Kidney capillary endothelial cell (primary cell): ENCODE measurements at places on chromosomes 3 and 15.

DNA sequence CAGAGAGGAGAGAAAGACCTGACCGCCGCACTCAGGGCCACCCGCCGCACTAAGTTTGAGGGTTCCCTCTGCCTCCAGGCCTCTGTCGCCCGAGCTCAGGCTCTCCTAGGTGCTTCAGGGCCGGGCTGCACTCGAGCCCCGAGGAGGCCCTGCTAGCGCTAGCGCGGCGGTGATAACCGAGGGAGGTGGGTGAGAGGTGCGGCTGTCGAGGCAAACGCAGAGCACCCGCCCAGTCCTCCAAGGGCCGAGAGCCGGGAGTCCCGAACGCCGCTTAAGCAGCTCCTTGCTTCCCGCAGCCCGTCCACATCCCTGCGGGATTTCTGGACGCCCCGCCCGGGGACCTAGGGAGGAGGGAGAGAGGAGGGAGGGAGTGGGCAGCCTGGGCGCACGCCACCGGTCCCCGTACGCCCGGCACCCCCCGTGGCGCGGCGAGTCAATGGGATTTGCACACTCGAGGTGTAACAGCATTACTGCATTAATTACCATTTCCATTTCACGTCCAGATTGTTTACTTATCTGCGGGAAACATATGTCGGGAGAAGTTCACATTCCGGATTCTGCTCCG lies 6.8 kb downstream of the SOX14 start:
- DNase-seq = no peak

GRCh38 chr3:111971533-111972130 lies 7.2 kb upstream of the ABHD10 start:
- no peak for DNase-seq

DNA sequence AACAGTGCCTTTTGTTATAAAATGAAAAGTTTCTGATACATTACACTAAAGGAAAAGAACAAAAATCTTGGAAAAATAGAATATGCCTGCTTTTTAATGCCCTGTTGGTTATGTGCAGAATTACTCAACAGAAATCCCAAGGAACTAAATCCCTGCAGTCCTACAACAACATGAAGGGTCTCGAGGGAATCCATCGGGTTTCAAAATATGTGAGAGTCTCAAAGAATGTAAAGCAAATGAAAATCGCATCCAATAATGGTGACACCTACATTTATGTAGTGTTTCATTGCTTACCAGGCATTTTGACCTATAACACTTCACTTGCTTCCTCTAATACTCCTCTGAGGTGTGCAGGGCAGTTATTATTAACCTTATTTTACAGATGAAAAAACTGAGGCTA lies 411.3 kb downstream of the FOXP1 start:
- no peak for DNase-seq

DNA sequence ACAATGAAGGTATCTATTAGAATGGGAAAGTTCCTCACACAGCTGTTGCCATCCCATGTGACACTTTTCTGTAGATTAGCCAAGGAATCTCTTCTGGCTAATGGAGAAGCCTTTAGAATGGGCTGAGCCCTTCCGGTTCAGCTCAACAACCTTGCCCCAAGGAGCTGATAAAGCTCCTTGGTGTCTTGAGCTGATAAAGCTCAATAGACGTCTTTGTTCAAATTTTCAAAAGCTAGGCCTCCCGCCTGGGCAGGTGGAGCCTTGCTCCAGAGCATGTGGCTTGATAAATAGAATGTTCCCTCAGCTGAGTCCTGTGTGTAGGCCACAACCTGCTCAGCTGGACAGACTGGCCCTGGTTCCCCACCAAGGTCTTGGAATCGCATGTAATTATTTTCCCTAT lies 7.2 kb upstream of the BNIP2 start:
- DNase-seq = no peak

- DNase-seq = no peak
These were observed 64.2 kb upstream of the TIMP4 start for GRCh38 chr3:12222775-12223485.

DNA sequence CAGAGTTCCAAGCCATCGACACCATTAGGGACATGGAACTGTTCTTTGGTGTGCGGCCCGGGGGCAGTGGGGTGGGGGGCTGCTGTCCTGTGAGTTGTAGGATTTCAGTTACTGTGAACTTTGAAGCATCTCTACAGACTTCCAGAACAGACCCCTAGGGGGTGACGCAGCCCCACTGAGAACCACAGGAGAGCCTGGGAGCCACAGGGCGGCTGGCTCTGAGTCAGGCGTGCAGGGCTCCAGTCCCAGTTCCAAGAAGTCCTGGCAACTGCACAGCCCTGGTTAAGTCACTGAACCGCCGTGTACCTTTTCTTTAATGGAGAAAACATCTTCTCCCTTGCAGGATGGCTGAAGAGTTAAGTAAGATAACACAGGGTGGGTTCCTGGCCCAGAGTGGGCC lies 23.5 kb upstream of the LRTM1 start:
- no peak for DNase-seq

DNA sequence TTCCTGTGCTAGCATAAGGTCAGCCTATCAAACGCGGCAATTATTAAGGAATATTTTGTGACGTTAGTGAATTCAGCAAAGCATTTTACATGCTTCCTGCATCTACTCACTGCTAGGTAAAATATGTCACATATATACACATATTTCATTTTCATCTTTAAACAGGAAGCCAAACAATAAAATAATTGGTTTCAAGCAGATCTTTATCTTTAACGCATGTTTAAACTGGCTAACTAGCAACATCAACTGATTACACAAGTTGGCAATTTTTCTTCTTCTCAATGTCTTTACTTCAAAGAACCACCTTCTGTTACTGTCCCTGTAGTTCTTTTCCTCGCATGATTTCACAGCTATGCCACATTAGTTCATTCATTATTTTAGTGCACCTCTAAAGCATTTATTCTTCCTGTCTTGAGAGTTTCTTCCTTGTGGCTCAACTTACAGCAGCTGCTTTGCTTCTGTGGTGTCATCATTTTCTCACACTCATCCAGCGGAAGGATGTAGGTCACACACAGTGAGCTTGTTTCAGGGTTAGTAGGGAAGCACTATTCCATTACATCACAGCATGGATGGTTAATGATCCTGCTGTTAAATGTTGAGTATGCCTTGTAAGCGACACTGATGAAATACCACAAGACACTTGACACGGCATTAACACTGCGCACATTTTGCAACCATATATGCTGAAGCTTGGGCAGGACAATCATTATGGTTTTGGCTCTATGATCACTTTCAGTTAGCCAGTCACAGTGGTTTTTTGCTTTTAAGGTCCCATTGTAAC lies 2.3 kb upstream of the BCHE start:
- DNase-seq = no peak

DNA sequence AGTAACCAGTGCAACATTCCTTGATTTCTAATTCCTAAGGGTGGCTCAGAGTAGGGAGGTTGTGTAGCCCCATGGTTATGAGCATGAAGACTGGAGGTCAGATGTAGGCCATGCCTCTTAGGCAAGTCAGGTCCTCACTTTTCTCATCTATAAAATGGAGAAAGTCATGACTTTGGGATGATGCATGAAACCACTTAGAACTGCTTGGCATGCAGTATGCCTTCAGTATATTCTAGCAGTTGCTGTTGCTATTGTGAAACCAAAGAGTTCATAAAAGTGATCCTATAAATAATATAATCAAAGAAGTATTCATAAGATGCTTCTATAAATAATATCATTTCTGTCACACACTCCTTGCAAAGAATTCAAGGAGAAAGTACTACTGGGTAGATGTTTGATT lies 65.5 kb downstream of the TMEM108 start:
- DNase-seq = no peak

DNA sequence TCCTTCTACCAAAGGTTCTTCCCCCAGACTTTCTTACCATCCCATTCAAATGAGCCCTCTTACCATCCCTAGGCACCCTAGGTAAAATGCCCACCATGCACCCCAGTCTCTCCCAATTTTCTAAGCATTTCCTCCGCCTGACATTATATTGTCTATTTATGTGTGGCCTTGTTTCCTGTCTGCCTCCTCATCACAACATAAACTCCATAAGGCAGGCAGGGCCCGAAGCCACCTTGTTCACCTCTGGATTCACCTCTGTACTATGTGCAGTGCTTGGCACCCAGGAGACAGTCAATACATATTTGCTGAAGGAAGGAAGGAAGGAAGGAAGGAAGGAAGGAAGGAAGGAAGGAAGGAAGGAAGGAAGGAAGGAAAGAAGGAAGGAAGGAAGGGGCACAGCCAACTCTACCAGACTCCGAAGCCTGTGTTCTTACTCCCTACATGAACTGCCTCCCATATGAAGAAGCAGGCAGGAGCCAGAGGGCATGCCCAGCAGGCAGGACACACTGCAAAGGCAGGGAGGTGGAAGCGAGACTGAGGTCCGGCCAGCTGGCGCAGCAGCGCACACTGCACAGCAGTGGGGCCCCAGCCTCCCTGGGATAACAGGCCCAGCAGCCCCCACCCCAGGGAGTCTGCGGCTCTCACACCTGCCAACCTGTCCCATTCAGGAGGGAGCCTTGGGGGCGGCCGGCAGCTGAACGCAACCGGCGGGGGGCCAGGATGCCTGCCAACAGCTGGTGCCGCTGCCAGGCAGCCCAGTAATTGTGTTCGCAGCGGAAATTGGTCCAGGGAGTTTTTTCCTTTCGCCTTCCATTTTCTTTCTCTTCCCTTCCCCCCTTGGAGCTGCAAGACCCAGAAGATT lies 106.0 kb upstream of the LINGO1 start:
- DNase-seq = no peak

GRCh38 chr3:96467639-96468038 lies 346.8 kb upstream of the EPHA6 start:
- DNase-seq = no peak
